ENCODE measurements at places on chromosomes 12 and 14.

DNA sequence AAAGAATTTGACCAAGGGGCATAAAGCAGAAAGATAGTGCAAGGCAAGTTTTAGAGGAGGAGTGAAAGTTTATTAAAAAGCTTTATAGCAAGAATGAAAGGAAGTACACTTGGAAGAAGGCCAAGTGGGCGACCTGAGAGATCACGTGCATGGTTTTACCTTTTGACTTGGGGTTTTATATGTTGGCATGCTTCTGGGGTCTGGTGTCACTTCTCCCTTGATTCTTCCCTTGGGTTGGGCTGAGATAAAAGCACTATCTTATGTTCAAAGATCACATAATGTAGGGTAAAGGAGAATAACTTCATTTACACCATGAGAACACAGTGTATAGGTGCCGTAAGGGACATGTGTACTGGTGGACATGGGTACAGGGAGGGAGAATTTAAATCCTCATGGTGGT lies 17.7 kb upstream of the TMEM30B start:
- DNase-seq: no peak

DNA sequence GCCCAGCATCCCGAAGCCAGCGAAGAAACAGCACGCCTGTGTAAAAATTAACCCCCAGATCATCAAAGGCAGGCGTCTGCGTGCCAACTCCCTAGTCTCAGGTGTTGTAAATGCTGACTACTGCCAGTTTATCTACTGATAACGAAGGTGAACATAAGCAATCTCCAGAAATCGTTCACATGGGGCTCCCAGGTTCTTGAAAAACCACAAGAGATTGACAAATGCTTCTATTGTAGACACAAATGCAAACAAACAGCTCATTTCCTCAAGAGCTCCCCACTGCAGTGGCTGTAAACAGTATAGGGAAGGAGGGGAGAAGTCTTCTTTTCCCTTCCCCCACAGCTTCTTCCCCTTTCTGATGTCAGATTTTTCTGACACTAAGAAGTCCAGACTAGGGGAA lies 5.3 kb upstream of the PLEKHG3 start:
- no peak for DNase-seq

DNA sequence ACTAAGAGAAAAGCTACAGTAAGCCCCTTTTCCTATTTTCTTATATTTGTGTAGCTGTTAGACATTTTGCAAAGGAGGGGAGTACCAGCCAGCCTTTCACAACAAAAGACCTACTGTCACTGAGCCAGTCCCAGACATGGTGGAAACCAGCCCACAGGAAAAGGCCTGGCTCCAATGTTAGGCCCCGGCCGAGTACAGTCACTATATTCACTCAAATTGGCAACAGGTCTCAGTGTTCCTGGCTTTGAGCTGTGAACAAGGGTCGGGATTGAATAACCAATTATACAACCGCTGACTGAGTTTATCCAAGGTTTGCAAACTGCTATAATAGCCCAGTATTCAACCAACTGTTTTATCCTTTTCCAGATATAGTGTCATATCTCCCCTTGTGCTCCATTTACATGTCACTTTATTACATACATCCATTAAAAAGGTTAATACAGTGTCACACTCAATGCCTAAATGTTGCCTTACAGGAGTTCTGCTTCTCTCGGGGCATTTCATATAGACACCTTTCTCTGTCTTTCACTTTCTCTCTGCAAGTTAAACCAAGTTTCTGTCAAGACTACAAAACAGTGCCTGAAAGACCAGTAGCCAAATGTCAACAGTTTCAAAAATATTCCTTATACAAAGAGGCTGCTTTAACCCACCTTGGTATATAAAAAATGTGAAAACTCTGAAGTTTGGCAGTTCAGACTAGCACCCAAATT lies 178.1 kb downstream of the SOX5 start:
- no peak for DNase-seq

GRCh38 chr12:130198026-130198662 lies 35.9 kb downstream of the FZD10 start:
- no peak for DNase-seq

DNA sequence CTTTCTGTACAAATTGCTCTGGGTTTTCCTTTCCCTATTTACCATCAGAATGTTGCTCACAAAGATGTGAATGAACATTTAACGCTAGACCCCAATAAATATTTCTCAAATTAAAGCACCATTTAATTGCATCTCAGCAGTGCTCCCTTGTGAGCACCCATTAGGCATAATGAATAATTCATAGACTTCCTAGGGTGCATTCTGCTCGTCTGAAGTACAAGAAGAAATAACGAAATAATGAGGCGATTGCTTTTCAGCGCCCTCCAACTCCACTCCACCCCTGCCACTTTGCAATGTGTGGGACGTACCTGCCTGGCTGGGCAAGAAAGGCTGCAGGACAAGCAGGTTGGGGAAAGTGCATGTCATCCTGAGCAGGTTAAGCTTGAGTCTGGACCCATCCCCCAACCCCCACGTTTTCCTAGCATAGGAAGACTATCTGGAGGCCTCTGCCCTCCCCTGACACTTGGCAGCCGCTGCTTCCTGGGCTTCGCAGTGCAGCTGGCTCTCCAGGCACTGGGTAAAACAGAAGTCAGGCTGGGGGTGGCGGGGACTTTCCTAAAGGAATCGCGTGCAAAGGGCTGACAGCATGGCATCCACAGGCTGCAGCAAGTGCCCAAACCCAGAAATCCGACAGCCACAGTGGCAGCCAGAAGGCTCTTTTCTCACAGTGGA lies 253.7 kb downstream of the DUSP6 start:
- no peak for DNase-seq
